ENCODE measurements at places on chromosomes 5 and 9.

DNA sequence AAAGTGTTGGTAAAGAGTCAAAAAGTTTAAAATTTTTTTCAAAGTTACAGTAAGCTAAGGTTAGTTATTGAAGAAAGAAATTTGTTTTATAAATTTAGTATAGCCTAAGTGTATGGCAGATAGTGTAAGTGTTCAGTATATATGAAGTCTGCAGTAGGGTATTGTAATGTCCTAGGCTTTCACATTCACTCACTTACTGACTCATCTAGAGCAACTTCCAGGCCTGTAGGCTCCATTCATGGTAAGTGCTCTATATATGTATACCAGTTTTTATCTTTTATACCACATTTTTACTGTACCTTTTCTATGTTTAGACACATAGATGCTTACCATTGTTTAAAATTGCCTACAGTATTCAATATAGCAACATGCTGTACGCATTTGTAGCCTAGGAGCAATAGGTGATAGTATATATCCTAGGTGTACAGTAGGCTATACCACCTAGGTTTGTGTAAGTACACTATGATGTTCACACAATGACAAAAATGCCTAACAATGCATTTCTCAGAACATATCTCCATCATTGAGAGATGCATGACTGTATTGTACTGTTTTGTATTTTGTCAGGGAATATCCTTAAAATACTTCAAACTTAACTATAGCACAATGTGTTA is 38.5 kb downstream of the CYSTM1 start:
- no peak for DNase-seq

- no peak for DNase-seq
These were observed 9.7 kb upstream of the PDCD1LG2 start for GRCh38 chr9:5500441-5501235.

DNA sequence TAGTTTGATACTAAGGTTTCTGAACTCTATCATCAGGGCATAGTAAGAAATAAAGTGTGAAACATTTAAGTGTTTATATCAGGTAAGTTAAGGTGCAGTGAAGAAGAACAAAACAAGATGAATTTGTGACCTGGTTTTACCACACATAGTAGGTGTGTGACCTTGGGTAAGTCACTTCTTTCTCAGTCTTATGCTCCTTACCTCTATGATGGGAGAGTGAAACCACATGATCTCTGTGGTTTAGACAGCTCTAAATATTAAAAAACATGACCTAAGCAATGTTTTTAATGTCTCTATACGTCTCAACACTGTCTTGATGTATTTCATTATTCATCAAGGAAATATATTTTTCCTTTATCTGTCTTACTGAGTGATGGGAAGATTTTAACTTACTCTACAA is 629.6 kb upstream of the DMAC1 start:
- no peak for DNase-seq

DNA sequence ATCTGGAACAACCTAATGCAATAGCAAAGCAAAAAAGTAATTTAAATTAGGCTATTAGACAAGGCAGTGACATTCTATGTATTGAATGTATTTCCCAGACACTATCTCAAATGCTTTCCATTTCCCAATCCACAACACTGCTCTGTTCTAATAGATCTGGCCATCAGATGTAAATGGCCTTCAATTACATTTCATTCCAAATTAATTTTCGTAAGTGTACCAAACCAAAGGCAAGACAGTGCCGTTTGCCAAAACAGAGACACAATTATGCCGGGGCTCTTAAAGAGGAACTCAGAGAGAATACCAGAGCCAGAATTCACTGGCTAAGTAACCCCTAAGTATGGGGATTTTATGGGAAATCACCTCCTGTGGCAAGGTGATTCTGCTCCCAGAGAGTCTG is 63.1 kb downstream of the GNAQ start:
- DNase-seq, result no peak

GRCh38 chr5:90174236-90174635 is 235.3 kb downstream of the CETN3 start:
- no peak for DNase-seq

GRCh38 chr5:142363619-142363963 is 38.8 kb upstream of the SPRY4 start:
- no peak for DNase-seq

DNA sequence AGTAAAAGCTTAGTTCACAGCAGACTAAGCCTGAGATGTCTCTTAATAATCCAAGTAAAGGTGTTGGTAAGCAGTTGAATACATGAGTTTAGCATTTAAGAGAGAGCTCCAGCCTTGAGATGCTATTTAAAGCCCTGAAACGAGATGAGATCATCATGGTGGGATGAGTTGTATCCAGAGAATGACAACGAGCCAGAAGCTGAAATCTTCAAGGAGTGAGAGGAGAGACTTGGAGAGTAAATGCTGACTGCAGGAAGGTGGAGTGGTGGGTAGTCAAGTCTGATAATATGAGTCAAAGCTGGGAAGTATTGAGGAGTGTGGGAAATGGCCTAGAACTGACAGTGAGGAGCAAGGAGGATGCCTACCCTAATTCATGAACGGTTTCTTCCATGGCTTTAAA is 53.7 kb downstream of the PLAC8L1 start:
- DNase-seq, result no peak

DNA sequence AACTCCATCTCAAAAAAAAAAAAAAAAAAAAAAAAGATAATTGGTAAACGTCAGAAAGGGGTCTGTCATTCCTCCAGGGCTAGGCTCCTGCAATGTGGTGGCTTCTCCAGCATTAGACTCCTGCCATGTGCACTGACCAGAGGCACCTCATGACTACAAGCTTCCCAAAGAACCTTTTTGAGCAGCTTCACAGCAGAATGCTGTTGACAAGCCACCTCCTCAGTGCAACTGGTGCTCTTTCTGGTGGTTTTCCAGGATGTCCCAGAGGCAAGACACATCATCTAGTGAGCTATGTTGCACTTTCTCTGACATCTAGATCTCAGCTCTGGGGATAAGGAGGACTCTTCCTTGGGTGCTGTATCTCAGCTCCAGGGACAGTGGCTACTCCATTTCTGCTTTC is 11.6 kb downstream of the RPL37 start:
- DNase-seq, result no peak

DNA sequence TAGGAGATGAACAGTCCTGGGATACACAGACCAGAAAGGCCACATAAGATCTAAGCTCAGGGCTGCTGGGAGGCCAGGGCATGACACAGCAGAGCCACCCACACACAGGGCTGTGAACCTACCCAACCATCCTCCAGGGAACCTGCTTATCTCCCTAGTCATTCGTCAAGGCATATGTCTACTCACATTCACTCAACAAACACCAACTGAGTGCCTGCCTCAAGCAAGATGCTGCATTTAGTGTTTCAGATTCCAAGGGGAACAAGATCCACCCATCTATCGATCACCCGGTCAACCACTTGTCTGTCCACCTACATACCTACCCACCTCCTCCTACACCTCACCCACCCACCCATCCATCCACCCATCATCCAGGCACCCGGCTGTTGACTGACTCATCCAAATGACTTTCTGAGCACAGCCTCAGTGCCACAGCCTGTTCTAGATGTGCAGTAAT is 1.9 kb downstream of the DPM2 start:
- no peak for DNase-seq

GRCh38 chr5:94613583-94613982 is 4.8 kb downstream of the KIAA0825 start:
- DNase-seq, result no peak

GRCh38 chr9:76898786-76899185 is 7.1 kb downstream of the PRUNE2 start:
- no peak for DNase-seq

- DNase-seq, result no peak
These were observed 172.8 kb upstream of the PITX1 start for GRCh38 chr5:135206862-135207261.

- no peak for DNase-seq
These were observed 11.6 kb downstream of the TRAF1 start for GRCh38 chr9:120914953-120915352.

- no peak for DNase-seq
These were observed 493.5 kb downstream of the EBF1 start for GRCh38 chr5:158606233-158606632.

- no peak for DNase-seq
These were observed 19.7 kb downstream of the DNAJA1 start for GRCh38 chr9:33044677-33045282.

DNA sequence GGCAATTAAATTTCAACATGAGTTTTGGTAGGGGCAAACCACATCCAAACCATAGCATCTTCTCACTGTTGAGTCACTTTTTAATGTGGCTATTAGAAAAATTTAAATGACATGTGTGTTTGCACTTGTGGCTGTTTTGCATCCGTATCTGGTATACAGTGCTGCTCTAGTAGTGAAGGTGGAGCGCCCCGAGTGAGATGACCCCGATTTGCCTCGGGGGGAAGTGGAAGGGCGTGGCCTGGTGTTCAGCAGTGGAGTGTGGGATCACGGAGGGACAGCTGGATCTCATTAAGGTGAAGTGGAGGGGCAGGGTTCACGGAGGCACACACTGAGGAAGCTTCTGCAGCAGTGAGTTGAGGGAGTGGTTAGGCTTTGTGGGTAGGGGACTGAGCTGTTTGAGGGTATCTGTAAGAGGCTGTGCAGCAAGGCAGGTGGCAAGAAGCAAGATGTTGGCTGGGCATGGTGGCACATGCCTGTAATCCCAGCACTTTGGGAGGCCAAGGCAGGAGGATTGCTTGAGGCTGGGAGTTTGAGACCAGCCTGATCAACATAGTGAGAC is 6.2 kb upstream of the GMCL2 start:
- no peak for DNase-seq

DNA sequence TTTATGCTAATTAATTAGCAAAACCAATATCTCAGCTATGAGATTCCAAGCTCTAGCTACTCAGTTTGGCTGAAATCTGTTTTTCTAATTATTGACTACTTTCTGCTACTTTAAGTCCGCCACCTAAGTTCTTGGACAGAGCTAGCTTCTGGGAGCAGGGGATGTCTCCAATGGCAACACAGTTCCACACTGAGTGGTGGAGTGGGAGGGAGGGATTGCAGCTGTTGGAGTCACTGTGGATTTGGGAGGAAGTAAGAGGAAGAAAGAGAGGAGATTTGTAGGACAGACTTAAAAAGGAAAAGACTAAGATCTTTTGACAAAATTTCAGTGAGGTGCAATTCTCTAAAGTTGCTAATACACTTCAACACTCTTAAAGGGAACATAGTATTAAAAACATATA is 450.8 kb downstream of the NFIB start:
- DNase-seq, result no peak

- no peak for DNase-seq
These were observed 29.7 kb upstream of the SMIM32 start for GRCh38 chr5:136222580-136223235.

DNA sequence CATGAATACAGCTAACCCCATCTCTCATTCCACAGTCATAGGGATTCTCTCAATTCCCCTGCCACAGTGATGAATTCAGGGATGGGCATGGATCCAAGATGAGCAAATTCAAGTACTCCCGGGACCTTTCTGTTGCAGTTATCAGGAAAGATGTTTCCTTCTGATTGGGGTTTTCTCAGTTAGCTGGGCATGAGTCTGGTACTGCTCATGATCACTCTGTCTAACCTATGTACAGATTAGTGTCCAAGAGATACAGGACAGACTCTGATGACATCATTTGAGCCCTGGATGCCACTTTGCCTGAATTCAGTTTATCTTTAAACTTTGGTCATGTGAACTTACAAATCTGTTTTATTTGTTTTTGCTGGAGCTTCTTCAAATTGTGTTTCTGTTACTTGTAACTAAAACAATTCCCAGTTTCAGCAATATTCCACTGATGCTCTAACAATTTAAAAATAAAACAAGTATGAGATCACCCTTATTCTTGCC is 257.7 kb upstream of the KLF9 start:
- DNase-seq, result no peak

GRCh38 chr9:134224567-134225093 is 60.3 kb upstream of the RNU6ATAC start:
- no peak for DNase-seq

DNA sequence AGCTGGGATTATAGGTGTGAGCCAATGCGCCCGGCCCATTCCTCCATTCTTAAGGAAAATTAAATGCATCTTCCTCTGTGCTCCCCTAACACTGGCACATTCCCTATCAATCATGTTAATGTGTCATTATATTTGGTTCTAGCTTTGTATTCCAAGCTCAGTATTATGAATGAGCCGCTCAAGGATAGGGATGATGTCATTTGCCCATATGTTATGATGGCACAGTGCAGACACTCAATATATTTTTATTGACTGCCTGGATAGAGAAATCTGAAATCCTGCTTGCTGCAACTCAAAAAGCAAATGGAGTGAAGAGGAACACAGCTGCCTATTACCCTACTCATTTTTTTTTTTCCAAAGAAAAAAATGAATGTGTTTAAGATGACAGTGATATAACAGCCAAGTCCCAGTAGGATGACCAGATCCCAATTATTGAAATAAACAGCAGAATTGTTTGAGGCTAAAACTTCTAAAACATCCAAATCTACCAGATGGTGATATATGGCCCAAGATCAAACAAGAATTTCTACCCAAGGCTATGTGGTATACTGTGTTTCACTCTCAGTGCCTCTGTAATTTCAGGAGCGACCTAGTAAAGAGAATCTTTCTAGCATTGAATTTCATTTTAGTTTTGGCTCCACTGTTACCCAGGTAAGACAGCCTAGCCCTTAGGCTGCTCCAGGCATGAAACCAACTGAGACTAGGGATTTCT is 16.3 kb downstream of the SUSD1 start:
- DNase-seq, result no peak

DNA sequence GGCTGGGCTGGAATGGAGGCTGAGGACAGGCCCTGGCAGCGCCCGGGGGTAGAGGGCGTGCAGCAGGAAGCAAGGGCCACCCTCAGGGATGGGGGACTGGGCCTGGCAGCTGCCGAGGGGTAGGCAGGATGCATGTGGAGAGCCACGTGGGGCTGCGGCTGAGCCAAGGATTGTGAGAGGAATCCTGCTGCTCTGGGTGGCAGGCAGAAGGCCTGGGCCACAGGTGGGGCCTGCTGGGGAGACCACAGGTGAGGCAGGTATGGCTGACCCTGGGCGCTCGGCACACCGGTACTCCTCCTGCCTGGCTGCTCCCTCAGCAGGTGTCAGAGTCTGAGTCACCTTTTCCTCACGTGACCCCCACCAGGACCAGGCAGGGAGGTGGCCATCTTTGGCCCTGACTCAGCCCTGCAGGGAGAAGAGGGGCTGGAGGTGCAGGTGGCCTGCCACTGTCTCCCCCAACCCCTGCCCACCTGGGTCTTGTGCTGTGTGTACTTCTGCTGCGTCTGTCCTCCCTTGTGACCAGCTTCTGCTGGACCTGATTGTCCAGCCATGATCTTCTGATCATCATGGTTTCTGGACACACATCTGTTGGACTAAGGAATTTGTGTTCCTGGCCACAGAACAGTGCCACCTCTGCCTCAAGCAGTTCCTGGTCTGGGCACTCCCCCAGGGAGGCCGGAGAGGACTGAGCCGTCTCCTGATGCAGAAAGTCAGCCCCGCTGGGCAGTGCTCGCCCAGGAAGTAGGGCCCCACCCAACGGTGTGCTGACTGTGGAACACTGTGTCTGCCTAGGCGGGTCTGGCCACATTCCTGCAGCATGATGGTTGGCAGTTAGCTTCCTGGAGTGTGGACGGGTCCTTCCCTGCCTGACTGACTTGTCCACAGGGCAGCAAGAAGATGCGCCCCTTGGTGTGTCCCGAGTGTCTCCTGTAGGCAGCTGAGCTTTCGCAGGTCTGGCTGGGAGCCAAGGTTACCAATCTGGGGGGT is 6.4 kb downstream of the ARRDC1 start:
- DNase-seq, result no peak
